NCI-H526 treated with DMSO at 0.1 percent for 48 hours (cell line): ENCODE measurements at places on chromosomes 3 and 15.

DNA sequence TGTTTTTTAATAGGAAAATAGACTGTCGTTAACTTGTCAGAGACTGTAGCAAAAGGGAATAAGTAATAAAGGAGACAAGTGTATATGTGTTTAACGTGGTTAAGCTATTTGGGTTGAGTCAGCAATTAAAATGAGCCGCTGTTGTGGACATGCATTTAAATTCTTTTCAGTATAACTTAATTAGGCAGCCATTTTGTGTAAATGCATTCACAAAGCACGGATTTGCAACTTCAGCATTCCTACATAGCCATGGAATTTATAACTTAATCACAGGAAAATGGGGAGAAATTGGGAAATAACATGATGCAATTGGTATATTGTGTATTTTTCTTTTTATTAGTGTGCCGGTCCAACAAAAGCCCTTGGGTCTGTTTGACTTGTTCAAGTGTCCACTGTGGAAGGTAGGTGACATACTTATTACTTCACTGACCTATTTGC, 27.9 kb downstream of the USP3 start:
- no peak for DNase-seq

GRCh38 chr15:90701880-90702630, 15.1 kb upstream of the BLM start:
- DNase-seq = no peak

DNA sequence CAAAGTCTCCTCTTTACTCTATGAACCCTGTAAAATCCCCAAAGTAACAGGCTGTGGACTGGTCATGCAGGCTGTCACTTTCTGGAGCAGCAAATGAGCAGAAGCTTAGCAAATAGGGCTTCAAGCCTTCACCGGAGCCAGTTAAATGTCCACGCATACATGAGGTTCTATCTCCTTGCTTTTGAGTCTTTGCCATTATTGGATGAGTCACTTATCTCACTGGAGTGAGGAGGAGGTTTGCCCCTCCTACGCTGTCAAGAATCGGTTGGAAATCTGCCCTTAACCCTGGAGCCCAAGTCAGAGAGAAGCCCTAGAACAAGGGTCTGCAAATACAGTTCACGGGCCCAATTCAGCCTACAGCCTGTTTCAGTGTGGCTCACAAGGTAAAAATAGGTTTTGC, 126.1 kb upstream of the CTNNB1 start:
- no peak for DNase-seq

DNA sequence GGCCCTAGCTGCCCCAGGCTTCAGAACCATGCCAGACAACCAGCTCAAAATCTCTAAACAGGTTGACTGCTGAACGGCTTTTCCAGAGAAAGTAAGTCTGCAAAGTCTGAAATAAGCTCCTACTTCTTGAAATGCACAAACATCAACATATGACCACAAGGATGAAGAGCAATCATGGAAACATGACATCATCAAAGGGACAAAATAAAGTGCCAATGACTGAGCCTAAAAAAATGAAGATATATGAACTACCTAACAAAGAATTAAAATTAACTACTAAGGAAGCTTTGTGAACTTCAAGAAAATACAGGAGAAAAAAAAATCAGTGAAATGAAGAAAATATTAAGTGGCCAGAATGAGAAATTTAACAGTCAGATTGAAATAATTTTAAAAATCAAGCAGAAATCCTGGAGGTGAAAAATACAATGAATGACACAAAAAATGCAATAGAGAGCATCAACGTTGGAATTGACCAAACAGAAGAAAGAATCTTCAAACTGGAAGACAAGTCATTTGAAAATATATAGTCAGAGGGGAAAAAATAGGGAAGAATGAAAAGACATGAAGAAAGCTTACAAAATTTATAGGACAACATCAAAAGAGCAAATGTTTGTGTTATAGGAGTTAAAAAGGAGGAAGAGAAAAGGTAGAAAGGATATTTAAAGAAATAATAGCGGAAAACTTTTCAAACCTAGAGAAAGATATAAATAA, 364.2 kb downstream of the OCA2 start:
- DNase-seq = no peak

DNA sequence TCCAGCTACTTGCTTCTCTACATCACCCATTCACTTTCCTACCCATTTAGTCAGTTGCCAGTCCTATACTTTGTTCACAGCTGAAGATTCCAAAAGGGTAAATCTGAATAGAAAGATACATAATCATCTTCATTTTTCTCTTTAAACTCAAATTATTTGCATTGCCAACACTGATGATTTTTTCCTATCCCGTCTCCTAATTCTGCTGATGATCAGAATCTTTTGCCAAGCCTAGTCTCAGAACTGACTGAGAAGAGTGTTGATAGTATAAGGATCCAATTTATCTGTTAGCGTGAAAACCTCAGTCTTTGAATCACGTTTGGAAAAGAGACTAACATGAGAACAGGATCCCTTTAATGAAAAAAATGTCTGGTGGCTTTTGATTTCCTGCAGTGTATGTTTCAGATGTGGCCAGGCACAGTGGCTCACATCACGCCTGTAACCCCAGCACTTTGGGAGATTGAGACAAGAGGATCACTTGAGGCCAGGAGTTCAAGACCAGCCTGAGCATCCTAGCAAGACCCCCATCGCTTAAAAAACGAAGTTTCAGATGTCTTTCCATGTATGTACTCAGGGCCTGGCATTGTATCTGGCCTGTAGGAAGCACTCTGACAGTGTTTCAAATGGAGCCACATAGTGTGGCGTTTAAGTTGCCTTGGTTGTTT, 169.4 kb downstream of the KLHL25 start:
- DNase-seq = no peak
